MCF 10A (cell line): ENCODE measurements at places on chromosomes 1 and 21. TPM values are rescaled to one million over a fixed set of nuclear protein-coding genes. Genes with fewer than 3 reads are reported as not detected.

Gene S100A16
- 1,014 and 1,213 TPM in 2 replicates for total RNA-seq

Gene ANKRD34A
- total RNA-seq = 2.6 and 3.1 TPM in 2 replicates

Gene THEM4
- 27.5 and 29.1 TPM in 2 replicates for total RNA-seq

Gene RXFP4
- not detected in 2 replicates for total RNA-seq

DNA sequence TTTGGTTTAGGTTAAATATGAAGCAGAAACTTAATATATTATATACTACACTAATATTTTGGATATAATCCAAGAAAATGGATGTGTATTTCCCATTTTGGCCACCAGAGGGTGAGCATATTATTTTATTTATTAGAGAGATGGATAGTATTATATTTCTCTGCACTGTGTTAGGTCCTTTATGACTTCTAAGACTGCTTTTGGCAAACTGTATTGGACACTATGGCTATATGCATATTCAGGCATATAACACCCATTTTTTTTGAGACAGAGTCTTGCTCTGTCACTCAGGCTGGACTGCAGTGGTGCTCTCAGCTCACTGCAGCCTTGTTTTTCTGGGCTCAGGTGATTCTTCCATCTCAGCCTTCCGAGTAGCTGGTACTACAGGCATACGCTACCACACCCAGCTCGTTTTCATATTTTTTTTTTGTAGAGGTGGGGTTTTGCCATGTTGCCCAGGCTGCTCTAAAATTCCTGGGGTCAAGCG is 17.8 kb upstream of the PGM1 start:
- H3K27ac ChIP-seq = no peak overlapping the region
- H3K4me3 ChIP-seq = no peak overlapping the region
- no peaks in the 10 kb centered on the region for H3K27me3 ChIP-seq
- DNase-seq = peak; percentile 66
- peaks cover 7% of the 10 kb centered on the region for H3K4me1 ChIP-seq

- H3K27ac ChIP-seq = no peak overlapping the region
- peaks cover 11% of the 10 kb centered on the region for H3K27me3 ChIP-seq
- H3K4me1 ChIP-seq = no peaks in the 10 kb centered on the region
- no peak overlapping the region for H3K4me3 ChIP-seq
- DNase-seq = no peak
- H3K36me3 ChIP-seq = no peaks in the 10 kb centered on the region
Observed at GRCh38 chr1:181513786-181514297, 30.5 kb downstream of the CACNA1E start.

Gene LRRC8B
- total RNA-seq = 7.0 and 9.7 TPM in 2 replicates

DNA sequence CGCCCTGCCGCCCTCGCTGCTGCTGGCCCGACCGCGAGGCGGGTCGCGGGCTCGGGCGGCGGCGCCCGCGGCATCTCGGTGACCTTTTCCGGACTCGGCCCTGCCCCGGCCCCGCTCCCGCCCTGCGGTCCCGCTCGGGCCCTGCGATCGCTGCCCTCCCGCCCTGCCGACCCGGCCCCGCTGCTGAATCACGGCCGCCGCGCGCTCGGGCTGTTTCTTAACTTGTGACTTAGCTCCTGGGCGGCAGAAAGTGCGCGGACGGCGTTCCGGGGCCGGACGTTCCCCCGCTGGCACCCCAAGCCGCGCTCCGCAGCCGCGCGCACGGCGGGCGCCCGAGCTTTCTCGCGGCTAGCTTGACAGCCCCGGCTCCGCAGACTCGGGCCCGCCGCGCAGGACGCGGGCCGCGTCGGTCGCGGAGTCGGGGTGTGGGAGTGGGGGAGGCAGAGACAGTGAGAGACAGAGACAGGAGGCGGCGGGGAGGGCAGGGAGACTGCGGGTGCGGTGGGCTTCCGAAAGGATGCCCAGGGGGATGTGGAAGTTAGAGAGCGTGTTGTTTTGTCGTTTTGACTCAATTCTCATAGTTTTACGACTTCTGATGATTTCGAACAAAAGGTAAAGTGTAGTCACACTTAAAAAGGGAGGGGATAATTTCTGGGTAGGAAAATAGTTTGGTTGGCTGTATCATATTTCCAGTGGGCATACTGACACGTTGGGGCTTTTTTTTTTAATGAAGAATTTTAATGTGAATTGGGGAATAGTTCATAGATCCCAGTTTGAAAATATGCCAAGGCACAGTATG is 49.8 kb downstream of the PRDM2 start:
- H3K27ac ChIP-seq = peak overlapping the region; percentile 91
- H3K36me3 ChIP-seq = no peaks in the 10 kb centered on the region
- no peaks in the 10 kb centered on the region for H3K27me3 ChIP-seq
- peaks cover 44% of the 10 kb centered on the region for H3K4me1 ChIP-seq
- peak; percentile 36 for DNase-seq

- H3K27me3 ChIP-seq = no peaks in the 10 kb centered on the region
- H3K36me3 ChIP-seq = no peaks in the 10 kb centered on the region
- no peak overlapping the region for H3K4me3 ChIP-seq
- peak overlapping the region; percentile 1 for H3K27ac ChIP-seq
Observed at GRCh38 chr1:206960676-206961386, 9.4 kb downstream of the FCAMR start.

Gene LCE1D
- total RNA-seq = not detected in 2 replicates

Gene IGSF9
- 0.25 and 0.44 TPM in 2 replicates for total RNA-seq

Gene CAMK1G
- not detected in 2 replicates for total RNA-seq

Gene GTF2B
- 16.9 and 18.8 TPM in 2 replicates for total RNA-seq
